ENCODE measurements at places on chromosomes 7 and 10. TPM values are rescaled to one million over a fixed set of nuclear protein-coding genes. Genes with fewer than 3 reads are reported as not detected.

CLEC2L gene
- total RNA-seq = 0.52 TPM

FAM221A gene
- total RNA-seq = 4.4 TPM

CAMK2B gene
- total RNA-seq = not detected

LOXL4 gene
- total RNA-seq = 0.10 TPM

OR2A2 gene
- not detected for total RNA-seq

SNX13 gene
- 57.2 TPM for total RNA-seq

Data from mononuclear cell (primary cell).